Daoy (cell line): ENCODE measurements at places on chromosomes 6 and 20. TPM values are rescaled to one million over a fixed set of nuclear protein-coding genes. Genes with fewer than 3 reads are reported as not detected.

- DNase-seq: no peak
Measured at GRCh38 chr6:42066156-42066675, 15.9 kb downstream of the TAF8 start.

GRCh38 chr6:131061751-131062119 is 1.3 kb downstream of the EPB41L2 start:
- no peak for DNase-seq

DNA sequence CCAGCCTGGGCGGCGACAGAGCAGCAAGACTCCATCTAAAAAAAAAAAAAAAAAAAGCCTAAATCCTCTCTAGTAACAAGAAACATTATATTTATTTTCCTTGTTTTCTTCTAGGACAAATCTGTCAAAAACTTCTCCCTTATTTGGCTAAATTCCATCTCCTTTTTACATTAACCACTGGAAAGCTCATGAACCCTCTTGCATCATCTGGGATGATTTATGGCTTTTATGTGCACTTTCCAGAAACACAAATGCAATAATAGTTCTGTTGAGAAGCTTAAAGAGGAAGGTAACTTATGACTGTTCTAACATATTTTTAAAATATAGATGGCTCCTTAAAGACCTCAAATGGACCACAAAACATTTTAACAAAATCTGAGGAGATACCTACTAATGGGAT is 526.1 kb upstream of the SPTLC3 start:
- no peak for DNase-seq

GRCh38 chr20:38723848-38724625 is at the start of gene SLC32A1:
Gene SLC32A1, plus strand, starts transcription at chr20:38724486. Its CDS starts 239 bp downstream, at chr20:38724725.
- DNase-seq: peak; percentile 13

GRCh38 chr20:17570347-17571152 is 675 bp downstream of the DSTN start:
- peak; percentile 51 for DNase-seq

DNA sequence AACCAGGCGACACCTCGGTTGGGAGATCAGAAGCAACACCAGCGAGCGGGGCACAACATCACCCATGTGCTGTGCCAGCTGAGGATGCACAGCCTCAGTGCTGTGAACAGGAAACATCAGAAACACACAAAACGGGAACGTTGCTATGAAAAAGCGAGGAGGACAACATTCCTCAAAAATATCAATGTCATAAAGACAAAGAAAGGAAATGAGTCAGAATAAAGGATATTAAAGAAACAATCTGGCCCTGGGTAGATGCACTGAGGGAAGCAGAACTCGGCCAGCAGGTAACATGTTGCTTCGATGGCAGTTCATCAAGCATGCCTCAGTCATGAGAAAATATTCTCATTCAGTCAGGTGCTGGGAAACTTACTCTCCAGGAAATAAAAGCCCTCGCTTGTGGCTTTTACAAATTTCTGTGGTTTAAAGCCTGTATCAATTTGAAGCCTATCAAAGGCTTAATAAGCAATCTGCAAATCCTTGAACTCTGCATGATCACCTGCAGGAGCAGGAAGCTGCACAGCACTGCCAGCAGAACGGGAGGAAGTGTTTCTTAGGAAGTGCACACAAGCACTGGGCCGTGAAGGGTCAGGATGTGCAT is 77.5 kb downstream of the GINS1 start:
- no peak for DNase-seq

- DNase-seq: no peak
Measured at GRCh38 chr6:5091210-5092069, 6.3 kb downstream of the PPP1R3G start.

- no peak for DNase-seq
Measured at GRCh38 chr20:47674686-47675085, 110.6 kb downstream of the SULF2 start.

DNA sequence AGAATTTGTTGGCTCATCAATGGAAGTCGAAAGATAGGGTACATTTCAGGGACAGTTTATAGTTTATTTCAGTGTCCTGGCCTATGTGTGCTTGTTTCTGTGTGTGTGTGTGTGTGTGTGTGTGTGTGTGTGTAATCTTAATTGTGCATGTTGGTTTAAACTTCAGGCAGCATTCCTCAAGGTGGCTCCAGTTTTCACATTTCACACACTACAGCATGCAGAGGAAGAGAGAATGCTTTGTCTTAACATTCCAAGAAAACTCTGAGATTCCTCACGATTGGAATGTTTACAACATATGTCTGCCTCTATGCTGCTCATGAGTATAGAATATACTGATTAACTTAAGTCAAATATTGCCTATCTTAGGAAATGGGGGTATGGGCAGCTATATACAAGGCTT is 332.6 kb upstream of the EPHA7 start:
- no peak for DNase-seq

- no peak for DNase-seq
Measured at GRCh38 chr6:97160280-97160679, 122.7 kb downstream of the MMS22L start.

GRCh38 chr6:80959034-80959433 is 793.4 kb downstream of the TENT5A start:
- DNase-seq: no peak

- DNase-seq: no peak
Measured at GRCh38 chr6:53373638-53374037, 24.9 kb upstream of the ELOVL5 start.

DNA sequence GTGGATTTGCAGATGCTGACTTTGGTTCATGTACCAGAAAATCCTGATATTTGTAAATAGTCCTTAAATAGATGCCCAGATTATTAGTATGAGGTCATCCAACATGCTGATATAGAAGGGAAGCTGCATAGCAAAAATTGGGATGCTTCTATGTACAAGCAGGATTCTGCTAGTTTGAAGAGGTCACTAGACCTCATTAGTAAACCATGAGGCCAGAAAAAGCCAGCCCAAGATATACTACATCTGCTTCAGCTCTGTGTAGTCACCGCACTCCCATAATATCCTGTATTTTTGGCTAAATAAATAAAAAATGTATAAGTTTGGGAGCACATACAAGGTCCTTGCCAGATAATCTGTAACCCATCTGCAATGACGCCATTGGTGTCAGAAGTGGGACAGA is 13.0 kb downstream of the PTPRT start:
- DNase-seq: no peak

DNA sequence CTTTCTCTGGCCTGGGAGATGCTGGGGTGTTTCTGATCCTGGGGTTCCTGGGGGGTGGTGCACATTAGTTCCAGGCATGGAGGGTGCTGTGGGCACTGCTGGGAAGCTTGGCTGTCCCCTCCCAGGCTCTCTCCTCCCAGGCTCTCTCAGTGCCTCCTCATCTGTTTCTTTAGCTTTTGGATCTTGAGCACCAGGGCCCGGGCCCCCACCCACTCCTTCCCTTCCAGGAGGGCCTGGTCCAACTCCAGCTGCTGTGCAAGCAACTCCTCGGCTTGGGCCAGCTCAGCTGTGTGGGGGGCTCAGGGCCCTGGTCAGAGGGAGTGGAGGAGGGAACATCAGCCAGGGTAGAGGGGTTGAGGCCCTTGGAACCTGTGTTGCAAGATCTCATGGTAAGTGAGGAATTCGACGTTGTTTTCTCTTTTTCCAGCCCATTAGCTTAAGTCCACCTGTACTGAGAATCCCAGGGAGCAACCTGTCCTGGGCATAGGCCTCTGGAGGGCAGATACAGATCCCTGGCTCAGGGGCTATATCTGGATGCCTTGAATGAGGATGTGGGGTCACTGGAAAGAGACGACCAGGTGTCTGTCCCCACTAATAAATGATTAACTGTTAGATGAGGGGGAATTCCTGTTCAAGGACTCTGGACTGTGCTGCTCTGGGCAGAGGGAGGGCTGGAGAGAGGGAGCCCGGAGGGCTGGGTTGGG is 34.5 kb upstream of the HLA-A start:
- DNase-seq: no peak

DNA sequence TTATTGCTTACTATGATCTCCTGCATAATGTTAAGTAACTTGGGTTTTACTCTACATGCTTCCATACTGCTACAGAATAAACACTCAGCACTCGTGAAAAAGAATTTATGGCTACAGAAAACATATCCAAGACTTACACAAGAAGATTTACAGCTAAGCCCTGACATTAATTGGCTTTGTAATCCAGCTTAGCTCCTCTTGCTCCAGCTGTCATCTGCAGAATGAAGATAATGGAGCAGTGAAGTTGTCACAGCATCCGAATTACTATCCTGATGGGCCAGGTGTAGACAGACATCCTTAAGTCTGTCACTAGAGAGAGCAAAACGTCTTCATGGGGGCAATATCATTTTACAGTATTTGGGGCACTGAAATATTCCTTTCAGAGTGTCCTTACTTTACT is 155.3 kb downstream of the PRKN start:
- DNase-seq: no peak

DNA sequence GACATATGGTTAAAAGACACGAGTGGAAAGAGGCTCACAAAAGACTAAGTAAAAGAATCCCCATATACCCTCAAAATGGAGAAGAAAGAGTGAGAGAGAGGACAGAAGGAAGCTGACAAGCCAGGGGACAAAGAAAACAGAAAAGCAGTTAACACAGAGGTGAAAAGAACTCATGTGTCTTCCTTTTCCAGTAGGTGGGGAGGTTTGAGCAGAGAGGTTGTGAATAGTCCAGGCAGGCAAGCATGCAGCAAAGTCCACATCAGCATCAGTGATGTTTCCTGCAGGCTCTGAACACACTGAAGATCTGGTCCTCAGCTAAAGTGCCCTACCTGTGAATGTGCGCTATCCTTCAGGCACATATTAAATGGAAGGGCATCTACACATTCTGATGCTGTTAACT is 196.5 kb upstream of the IRAK1BP1 start:
- DNase-seq: no peak

The GJE1 gene
- total RNA-seq: not detected in 2 replicates

The LBP gene
- total RNA-seq: not detected in 2 replicates

The CLPSL2 gene
- total RNA-seq: not detected in 2 replicates

The CTAGE9 gene
- not detected in 2 replicates for total RNA-seq

The CST2 gene
- total RNA-seq: not detected in 2 replicates

The RNF182 gene
- total RNA-seq: 4.7 and 8.7 TPM in 2 replicates

The SMOC2 gene
- total RNA-seq: not detected in 2 replicates

The OR12D3 gene
- not detected in 2 replicates for total RNA-seq

The PNPLA1 gene
- total RNA-seq: not detected in 2 replicates

The SERINC1 gene
- total RNA-seq: 81.3 and 86.5 TPM in 2 replicates

The TCP11 gene
- total RNA-seq: 0.06 TPM in 1 of 2 replicates, not detected in the other
